H9 (cell line): ENCODE measurements at places on chromosomes 12 and 14.

GRCh38 chr14:52902971-52903619 lies 47.8 kb downstream of the FERMT2 start:
- DNase-seq, result no peak
- no peak overlapping the region for H3K4me3 ChIP-seq
- H3K4me1 ChIP-seq, result peaks cover 2% of the 10 kb centered on the region; the same call in 1 of the 2 replicates
- H3K36me3 ChIP-seq, result peaks cover 4% of the 10 kb centered on the region; the same call in 1 of the 3 replicates
- no peak overlapping the region for H3K27ac ChIP-seq

- no peaks in the 10 kb centered on the region; the same call in 1 of the 2 replicates for H3K27me3 ChIP-seq
- H3K36me3 ChIP-seq, result no peaks in the 10 kb centered on the region
- no peaks in the 10 kb centered on the region for H3K4me1 ChIP-seq
- no peak overlapping the region for H3K4me3 ChIP-seq
- no peak overlapping the region for H3K27ac ChIP-seq
These were observed 25.9 kb upstream of the BDKRB2 start for GRCh38 chr14:96178461-96179321.

DNA sequence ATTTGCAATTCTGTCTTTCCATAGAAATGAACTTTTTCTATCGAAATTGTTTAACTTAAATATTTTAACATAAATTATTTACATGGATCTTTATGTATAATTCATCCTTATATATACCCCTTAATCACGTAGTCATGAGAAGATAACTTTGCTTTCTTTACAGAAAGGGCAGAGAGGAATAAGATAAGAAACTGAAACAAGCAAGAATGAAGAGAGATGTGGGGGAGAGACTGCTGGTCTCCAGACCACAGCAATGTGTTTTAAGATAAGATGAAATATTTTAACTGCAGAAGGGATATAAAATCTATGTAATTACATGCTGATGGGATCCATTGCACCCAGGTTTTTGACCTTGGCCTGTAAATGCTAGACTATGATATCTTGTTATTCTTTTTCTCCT lies 34.7 kb upstream of the DNM1L start:
- no peak overlapping the region for H3K4me3 ChIP-seq
- no peaks in the 10 kb centered on the region for H3K27me3 ChIP-seq
- no peak for DNase-seq
- H3K4me1 ChIP-seq, result no peaks in the 10 kb centered on the region

DNA sequence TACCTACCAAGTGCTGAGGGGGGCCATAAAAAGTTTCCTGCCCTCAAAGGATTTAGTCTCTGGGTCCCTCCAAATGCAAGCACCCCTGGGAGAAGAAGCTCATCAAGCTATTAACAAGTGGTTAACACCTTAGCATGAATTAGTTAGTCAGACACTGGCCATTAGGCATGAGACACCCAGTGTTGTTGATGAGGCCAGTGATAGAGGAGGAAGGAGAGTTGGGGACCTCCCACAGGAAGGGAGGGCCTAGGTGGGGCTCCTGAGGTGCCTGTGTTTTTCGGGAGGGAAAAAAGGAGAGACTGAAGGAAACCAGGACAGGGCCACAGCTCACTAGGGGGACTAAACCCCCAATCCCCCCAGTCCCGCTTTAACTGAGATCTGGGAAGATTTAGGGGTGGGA lies 4.5 kb upstream of the KRT71 start:
- H3K27me3 ChIP-seq, result no peaks in the 10 kb centered on the region
- H3K4me3 ChIP-seq, result no peak overlapping the region
- H3K4me1 ChIP-seq, result no peaks in the 10 kb centered on the region

GRCh38 chr12:27273114-27273513 lies 29.0 kb downstream of the STK38L start:
- DNase-seq, result no peak
- no peaks in the 10 kb centered on the region for H3K27me3 ChIP-seq
- H3K27ac ChIP-seq, result no peak overlapping the region
- H3K36me3 ChIP-seq, result peaks cover 1% of the 10 kb centered on the region; the same call in 1 of the 2 replicates

DNA sequence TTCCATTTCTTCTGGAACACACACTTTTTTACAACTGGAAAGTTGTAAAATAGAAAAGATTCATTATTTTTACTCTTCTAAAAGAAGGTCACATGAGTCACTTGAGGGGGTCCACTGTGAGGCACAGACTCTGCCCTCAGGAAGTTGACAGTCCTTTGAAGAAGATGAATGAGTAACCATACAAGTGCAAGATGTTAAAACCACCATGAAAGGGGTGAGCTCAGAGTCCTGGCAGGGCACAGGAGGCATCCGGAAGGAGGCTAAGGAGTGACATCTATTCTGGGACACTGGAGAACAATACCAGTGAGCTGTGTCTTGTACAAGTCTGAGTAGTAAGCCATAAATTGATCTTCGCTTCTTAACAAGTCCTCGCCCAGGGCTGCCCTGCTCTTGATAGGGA lies 126.0 kb upstream of the FRMD6 start:
- no peaks in the 10 kb centered on the region for H3K4me1 ChIP-seq
- no peak for DNase-seq
- no peak overlapping the region for H3K4me3 ChIP-seq
- H3K27me3 ChIP-seq, result no peaks in the 10 kb centered on the region
- H3K27ac ChIP-seq, result no peak overlapping the region
- no peaks in the 10 kb centered on the region for H3K36me3 ChIP-seq

GRCh38 chr12:94748726-94749421 lies 98.5 kb upstream of the TMCC3 start:
- DNase-seq, result no peak
- H3K36me3 ChIP-seq, result no peaks in the 10 kb centered on the region
- H3K27ac ChIP-seq, result no peak overlapping the region
- H3K4me1 ChIP-seq, result no peaks in the 10 kb centered on the region

DNA sequence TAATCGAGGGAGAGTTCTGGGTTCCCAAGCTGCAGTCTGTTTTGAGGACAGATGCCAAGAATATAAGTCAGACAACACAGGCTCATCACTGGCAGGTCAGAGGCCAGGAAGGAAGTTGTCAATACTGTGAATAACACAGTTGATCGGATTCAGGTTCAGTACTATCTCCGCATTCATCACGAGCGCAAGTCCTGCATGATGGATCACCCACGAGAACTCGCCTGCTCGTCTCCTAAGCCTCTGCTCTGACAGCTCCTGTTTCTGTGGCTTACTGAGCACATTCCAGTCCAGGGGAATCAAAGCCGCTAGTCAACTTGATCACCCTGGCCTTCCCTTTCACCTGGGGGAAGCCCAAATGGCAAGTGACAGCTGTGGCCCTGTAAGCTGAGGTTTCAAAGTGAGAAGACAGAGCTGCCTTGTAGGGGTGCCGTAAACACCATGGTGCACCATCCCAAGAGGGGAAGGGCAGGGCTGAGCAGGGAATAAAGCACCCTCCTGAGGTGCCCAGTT lies 60.1 kb upstream of the DICER1 start:
- no peaks in the 10 kb centered on the region for H3K27me3 ChIP-seq
- peaks cover 12% of the 10 kb centered on the region for H3K4me1 ChIP-seq
- no peak overlapping the region for H3K4me3 ChIP-seq
- no peak overlapping the region for H3K27ac ChIP-seq
- no peaks in the 10 kb centered on the region for H3K36me3 ChIP-seq
- no peak for DNase-seq

GRCh38 chr12:121762269-121762668 lies 31.2 kb downstream of the RHOF start:
- no peaks in the 10 kb centered on the region for H3K27me3 ChIP-seq
- no peak for DNase-seq
- H3K4me1 ChIP-seq, result no peaks in the 10 kb centered on the region
